ENCODE measurements at places on chromosomes 12 and 14.
A peak's percentile ranks its signal among the peaks of the same experiment; 100 is the strongest.

DNA sequence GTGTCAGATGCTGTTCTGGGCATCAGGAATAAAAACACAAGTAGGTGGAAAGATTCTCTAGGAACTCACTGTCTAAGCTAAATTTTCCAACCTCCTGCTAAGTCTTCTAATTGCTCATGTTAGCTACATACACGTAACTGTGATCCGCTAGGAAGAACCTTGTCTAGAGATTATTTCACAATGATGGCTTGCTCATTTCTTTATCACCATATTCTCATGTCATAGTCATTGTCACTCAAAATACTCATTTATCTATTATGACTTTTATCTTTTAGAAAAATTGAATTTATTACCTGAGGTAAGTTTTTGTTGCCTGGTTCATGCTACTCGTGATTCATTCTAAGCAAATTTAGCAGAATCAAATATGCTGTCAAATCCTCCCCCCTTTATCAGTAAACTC lies 1402.4 kb upstream of the FLRT2 start:
- no peak for DNase-seq

GRCh38 chr12:88144037-88144436 lies 1.9 kb downstream of the TMTC3 start:
- DNase-seq = no peak

DNA sequence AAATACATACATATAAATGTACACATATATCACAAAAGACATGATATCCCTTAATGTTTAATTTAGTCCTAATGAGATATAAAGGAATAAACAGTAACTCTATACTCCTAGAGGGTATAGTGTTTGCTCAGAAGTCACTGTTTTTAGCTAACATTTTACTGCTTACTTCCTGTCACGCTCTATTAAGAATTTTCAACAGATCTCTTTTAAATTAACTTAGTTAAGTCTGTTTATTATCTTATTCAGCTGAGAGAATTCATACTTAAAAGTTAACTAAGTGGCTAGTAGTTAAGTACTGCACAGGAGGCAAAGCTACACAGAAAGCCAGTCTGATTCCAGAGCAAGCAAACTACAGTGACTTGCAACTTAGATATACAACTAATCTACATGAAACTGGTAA lies 39.9 kb downstream of the GXYLT1 start:
- no peak for DNase-seq

DNA sequence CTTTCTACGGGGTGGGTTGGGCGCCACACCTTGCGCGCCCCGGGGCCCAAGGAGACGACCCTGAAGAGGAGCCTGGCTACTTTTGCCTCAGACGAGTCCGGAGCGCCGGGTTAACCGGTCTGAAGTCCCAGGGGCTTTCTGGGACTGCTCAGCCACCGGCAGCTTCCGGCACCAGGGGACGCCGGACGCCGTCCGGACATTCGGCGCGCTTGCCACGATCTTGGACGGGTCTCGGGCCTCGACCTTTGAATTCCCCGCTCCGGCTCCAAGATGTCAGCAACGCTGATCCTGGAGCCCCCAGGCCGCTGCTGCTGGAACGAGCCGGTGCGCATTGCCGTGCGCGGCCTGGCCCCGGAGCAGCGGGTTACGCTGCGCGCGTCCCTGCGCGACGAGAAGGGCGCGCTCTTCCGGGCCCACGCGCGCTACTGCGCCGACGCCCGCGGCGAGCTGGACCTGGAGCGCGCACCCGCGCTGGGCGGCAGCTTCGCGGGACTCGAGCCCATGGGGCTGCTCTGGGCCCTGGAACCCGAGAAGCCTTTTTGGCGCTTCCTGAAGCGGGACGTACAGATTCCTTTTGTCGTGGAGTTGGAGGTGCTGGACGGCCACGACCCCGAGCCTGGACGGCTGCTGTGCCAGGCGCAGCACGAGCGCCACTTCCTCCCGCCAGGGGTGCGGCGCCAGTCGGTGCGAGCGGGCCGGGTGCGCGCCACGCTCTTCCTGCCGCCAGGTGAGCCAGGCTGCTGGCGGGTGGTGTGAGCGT lies at the start of gene ACOT4:
Gene ACOT4 (plus strand): TSS at position 184 of the 760 bp plus-strand sequence. CDS start 87 bp downstream, at position 271.
- DNase-seq = peak; percentile 63

- DNase-seq = no peak
These were observed 61.5 kb downstream of the PDE3A start for GRCh38 chr12:20429852-20430251.

DNA sequence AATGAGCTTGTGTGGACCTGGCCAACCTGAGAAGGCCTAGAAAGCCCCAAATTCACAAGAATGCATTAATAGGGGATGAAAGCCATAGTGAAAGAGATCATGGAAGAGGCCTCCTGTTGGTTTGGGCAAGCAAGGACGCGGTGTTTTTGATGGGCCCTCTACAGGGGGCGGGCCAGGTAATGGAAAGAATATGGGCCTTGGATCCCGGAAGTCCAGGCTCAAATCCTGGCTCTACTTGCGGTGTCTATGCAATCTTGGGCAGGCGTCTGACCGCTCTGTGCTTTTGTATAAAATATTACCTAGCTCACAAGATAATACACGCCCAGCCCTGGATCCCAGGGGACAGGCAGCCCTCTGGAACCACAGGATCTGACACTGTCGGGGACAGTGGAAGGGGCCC lies 41.1 kb upstream of the CLMN start:
- DNase-seq = no peak

DNA sequence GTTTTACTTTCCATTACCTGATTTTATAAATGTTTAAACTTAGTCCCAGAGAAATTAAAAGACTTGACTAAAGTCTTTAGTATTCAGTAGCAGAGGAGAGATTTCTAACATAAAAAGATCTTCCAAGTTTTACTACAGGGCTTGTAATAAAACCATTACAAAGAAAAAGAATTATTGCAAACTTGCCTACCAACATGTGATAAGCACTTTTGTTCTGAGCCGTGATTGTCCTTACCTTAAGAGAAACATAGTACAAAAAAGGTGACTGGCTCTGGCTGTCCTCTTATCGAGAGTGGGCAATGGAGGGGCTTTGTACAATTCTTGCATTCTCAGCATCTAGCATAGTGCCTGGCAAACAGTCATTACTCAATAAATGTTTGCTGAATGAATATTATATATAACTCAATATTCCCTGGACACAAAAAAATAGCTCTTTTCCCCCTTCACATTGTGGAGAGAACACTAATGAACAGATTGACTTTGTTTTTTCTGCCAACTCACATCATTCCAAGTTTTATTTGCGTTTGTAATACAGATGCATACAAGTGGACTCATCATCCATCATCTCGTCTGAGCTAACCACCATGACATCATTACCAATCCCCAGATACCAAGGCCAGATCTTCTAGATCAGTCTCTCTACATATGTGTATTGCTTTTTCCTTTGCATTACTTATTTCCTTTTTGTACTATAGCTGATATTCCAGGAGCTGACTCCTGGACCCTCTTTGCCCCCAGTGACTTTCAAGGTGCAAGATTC lies 192.8 kb upstream of the EEA1 start:
- DNase-seq = peak; percentile 60

GRCh38 chr12:50784501-50784900 lies 20.6 kb downstream of the ATF1 start:
- no peak for DNase-seq

DNA sequence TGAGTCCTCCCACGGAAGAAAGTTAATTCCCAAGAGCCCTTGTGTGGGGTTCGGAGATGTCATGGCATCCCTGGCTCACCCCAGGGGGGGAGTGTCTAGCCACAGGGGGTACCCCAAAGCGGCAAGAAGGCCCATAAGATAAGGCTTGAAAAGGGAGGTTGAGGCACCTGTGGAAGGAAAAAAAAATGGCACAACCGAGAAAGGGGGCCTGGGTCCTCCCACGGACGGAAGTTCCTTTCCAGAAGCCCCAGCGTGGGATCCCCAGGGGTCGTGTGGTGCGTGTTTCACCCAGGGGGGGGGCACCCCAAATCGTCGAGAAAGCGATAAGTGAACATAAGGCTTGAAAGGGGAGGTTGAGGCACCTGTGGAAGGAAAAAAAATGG lies 266.7 kb downstream of the ALG10 start:
- DNase-seq = no peak

- DNase-seq = no peak
These were observed 18.1 kb downstream of the CAMKK2 start for GRCh38 chr12:121278169-121279070.

DNA sequence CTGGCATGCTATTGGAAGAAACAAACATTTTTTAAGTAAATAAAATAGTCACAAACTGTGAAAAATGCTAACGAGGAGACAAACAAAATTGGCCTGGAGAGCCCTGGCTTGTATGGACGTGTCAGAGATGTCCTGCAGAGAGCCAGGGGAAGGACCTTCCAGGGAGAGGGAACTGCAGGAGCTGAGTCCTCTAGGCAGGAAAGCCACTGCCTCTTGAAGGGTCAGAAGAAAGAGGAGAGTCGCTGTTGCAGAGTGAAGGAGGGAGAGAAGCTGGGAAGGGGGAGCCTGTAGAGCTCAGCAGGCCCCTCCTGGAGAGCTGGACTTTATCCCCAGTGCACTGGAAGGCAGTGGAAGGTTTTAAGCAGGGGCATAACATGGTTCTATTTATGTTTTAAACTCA lies 80.3 kb upstream of the PWP1 start:
- no peak for DNase-seq

DNA sequence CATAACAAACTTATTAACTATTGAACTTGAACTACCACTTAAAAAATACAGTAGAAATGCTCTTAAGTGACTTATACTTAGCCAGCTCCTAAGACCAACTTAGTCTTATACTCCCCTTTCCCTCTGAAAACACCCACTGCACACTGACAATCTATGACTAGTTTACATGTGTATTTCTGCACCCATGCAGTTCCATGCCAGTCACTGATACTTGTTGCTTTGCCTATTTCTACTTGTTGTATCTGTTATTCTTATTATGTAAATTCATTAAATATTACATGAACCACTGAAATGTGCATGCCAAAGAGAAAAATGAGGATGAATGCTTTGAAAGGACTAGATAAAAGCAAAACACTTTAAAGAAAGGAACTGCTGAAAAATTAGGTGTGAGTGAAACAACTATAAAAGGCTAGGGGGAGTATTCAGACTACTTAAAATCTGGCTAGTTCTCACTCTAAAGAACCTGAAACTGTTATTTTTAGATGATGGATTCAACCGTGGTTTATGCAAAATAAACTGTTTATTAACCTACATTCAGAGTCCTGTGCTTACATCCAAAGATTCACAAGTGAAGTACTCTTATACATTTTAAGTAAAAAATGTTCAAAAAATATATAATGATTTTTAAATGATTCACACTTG lies 74.7 kb downstream of the RPS6KA5 start:
- no peak for DNase-seq

DNA sequence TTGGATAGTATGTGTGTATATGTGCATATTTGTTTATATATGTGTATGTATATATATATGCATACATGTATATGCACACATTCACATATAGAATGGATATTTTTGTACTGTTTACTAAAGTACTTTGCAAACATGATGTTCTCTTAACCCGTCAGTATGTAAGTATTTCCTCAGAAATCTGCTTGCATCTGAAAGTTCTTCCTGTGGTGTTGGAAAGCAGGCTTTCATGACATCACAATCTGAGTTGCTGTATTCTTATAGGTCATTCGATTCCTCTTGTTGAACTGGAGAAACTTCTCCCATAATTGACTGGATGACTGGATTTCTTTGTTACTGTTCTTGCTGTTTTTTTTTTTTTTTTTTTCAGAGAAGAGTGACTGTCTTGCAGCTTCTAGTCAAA lies 29.1 kb downstream of the GABARAPL1 start:
- no peak for DNase-seq

DNA sequence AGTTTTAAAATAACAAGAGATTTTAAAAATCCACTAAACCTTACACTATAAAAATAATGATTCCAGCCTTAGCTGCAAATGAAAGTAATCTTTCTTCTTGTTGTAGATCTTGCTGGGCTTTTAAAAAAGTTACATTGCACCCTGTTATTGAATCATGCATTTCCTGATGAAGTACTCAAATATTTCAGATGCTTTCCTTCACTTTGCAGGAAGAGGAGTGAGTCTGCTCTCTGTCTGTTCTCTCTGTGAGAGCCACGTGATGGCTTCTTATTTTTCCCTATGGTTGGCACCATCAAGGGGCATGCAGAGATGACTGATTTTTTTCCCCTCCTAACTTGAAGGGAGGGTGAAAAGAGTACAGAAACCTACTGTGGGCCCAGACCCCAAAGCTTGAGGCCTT lies 262.7 kb downstream of the ATP23 start:
- no peak for DNase-seq

GRCh38 chr14:43359317-43359716 lies 1147.8 kb downstream of the FSCB start:
- DNase-seq = no peak

- DNase-seq = no peak
These were observed 63.5 kb downstream of the SLC38A1 start for GRCh38 chr12:46205294-46205693.

GRCh38 chr12:47864646-47865235 lies 40.1 kb downstream of the VDR start:
- no peak for DNase-seq

DNA sequence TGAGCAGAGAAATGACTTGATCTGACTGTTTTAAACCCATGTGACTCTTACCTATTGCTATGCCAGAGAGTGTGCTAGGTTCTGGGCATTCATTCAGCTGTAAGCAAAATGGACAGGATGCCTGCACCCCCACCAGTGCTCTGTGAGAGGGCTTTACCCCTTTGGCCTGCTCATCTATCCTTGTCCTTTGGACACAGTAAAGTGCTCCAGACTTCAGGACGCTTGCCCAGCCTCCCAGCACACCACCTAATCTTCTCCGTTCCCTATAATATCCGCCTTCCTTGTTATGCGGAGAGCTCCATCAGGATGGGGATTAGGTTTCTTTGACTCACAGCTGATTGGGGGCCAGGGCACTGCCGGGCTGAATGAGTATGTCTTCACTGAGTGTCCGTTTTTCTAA lies 4.4 kb upstream of the ZNF839 start:
- no peak for DNase-seq
